ENCODE measurements at places on chromosomes 2 and 18. TPM values are rescaled to one million over a fixed set of nuclear protein-coding genes. Genes with fewer than 3 reads are reported as not detected.

DNA sequence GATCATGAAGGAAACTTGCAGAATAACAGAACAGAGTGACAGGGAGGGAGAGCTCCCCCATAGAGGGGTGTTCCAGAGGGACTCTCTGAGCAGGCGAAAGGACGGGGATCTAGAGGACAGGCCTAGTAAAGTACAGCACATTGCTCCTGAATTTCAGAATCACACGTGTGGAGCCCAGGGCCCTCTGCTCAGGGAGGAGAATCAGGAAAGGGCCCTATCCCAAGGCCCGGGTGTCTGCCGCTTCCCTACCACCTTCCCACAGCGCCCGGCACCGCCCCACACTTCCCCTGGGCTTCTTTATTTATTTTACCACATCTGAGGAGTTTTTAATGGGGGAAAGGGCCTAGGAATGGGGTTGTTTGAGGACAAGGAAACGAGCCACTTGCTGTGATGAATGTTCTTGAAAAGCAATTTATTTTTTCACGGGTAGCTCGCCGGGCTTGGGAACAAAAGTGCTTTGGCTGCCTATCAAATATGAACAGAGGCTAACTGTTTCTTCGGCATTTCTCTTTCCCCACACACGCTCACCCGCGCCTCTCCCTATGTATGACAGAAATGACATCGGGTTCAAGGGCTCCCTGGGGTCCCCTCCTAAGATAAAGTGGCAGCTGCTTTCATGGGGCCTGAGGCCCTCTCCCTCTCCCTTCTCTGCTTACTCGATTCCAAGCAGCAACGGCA is 79.3 kb upstream of the GLI2 start:
- ATAC-seq: no peak

- ATAC-seq: no peak
Observed at GRCh38 chr2:60890393-60890707, 9.0 kb downstream of the REL start.

- peak; percentile 96 for ATAC-seq
Observed at GRCh38 chr2:172442072-172442895, 14.9 kb downstream of the ITGA6 start.

GRCh38 chr2:234292205-234292961 is 204.5 kb downstream of the ARL4C start:
- no peak for ATAC-seq

The APLF gene
- total RNA-seq: 4.2 TPM

The PTPRN gene
- total RNA-seq: not detected

The ANKRD62 gene
- total RNA-seq: 0.48 TPM

DNA sequence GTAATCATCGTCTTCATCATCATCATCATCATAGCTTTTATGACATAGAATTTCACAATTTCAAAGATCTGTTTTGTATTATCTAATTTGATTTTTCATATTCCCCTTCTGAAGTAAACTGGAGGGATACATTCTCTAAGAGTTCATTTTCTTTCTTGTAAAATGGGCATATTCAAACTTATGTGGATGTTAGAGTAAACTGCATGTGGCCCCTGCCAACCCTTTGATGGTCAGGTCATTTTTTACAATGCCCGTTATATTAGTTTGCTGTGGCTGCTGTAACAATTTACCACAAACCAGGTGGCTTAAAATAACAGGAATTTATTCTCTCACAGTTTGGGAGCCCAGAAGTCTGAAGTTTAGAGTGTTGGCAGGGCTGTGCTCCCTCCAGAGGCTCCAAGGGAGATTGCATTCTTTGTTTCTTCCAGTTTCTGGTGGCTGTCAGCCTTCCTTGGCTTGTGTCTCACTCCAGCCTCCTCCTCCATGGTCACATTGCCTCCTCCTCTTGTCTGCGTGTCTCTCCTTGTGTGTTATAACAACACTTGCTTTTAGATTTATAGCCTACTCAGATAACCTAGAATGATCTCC is 127.5 kb upstream of the MMADHC start:
- ATAC-seq: peak; percentile 46

The STAT4 gene
- total RNA-seq: 0.88 TPM

The EGR4 gene
- total RNA-seq: not detected

GRCh38 chr2:238380785-238381184 is 45.9 kb upstream of the ASB1 start:
- ATAC-seq: peak; percentile 61
